ENCODE measurements at places on chromosomes 5 and 9. TPM values are rescaled to one million over a fixed set of nuclear protein-coding genes. Genes with fewer than 3 reads are reported as not detected.

The C5orf58 gene
- total RNA-seq = not detected

The ZSWIM6 gene
- 18.8 TPM for total RNA-seq

The RHOBTB3 gene
- total RNA-seq = 71.2 TPM

The SEMA4D gene
- total RNA-seq = 20.2 TPM

The GABRG2 gene
- not detected for total RNA-seq

The DBH gene
- total RNA-seq = not detected

The AJM1 gene
- 7.3 TPM for total RNA-seq

The TYRP1 gene
- 3.8 TPM for total RNA-seq

The AK8 gene
- total RNA-seq = 0.54 TPM

- H3K36me3 ChIP-seq = no peaks in the 10 kb centered on the region
- DNase-seq = no peak
- H3K27me3 ChIP-seq = no peaks in the 10 kb centered on the region
- no peak overlapping the region for H3K27ac ChIP-seq
Observed at GRCh38 chr9:110810262-110810976, 141.8 kb downstream of the MUSK start.

DNA sequence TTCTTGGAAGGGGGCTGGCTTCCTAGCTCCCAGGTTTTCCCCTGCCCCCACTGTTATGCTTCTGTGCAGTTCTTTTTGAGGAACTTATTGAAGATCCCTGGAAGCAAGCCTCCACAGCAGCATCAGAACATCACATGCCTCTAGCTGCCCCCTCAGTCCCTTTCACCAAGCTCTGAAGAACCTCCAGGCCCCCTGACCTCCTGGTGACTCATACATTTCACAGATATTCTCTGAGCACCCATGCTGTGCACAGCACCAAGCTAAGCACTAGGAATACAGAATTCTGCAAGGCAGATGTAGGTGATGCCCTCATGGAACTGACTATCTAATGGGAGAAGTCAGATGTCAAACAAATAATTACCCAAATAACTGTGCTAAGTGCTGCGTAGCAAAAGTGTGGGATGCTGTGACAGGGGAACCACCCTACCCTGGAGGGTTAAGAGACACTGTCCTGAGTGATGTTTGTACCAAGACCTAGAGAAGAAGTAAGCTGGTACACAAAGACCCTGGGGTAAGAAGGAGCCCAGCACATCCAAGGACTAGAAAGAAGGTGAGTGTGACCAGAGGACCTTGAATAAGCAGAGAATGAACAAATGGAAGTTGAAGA, 213.7 kb upstream of the NR4A3 start:
- H3K4me3 ChIP-seq = no peak overlapping the region
- no peak overlapping the region for H3K27ac ChIP-seq
- H3K36me3 ChIP-seq = no peaks in the 10 kb centered on the region
- H3K4me1 ChIP-seq = no peaks in the 10 kb centered on the region
- no peak for DNase-seq

GRCh38 chr5:59767211-59767605, 126.3 kb downstream of the PDE4D start:
- no peak overlapping the region for H3K4me3 ChIP-seq
- peaks cover 16% of the 10 kb centered on the region for H3K4me1 ChIP-seq
- H3K27ac ChIP-seq = no peak overlapping the region
- H3K27me3 ChIP-seq = no peaks in the 10 kb centered on the region
- H3K36me3 ChIP-seq = no peaks in the 10 kb centered on the region

DNA sequence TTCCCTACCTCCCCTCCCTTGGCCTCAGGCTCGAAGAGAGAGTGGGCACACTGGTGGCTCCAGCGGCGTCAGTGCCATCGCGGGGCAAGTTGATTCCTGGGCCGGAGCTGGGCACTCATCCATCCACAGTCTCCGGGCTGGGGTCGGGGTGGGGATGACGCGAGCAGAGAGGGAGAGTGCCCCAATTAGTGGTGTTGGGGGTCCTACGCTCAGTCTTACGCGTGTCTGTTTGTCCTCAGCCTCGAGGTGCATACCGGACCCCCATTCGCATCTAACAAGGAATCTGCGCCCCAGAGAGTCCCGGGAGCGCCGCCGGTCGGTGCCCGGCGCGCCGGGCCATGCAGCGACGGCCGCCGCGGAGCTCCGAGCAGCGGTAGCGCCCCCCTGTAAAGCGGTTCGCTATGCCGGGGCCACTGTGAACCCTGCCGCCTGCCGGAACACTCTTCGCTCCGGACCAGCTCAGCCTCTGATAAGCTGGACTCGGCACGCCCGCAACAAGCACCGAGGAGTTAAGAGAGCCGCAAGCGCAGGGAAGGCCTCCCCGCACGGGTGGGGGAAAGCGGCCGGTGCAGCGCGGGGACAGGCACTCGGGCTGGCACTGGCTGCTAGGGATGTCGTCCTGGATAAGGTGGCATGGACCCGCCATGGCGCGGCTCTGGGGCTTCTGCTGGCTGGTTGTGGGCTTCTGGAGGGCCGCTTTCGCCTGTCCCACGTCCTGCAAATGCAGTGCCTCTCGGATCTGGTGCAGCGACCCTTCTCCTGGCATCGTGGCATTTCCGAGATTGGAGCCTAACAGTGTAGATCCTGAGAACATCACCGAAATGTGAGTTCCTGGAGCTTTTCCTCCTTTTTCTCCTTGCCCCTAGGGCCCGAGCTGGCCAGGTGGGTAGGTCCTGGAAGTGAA, 861 bp downstream of the NTRK2 start:
- peak overlapping the region; percentile 5 for H3K27ac ChIP-seq
- H3K4me1 ChIP-seq = peaks cover 5% of the 10 kb centered on the region
- no peak for DNase-seq
- no peaks in the 10 kb centered on the region for H3K36me3 ChIP-seq
- H3K4me3 ChIP-seq = peak overlapping the region; percentile 75

DNA sequence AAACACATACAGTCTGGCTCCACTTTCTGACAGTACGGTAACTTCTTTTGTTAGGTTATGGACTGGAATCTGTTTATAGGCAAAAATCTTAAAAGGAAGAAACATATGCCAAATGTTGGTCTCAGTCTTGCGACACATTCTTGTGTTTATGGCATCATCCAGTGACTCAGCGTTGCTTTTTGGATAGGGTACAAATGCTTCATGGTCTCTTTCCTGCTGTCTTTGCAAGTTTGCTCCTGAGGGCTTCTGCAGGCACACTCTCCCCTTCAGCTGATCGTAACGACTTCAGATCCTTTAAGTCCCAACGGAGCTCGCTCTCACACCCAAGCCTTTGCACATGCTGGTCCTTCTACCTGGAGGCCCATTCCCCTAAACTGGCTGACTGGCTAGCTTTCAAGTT, 23.6 kb upstream of the TNFSF8 start:
- DNase-seq = no peak
- no peaks in the 10 kb centered on the region for H3K27me3 ChIP-seq
- H3K27ac ChIP-seq = no peak overlapping the region
- H3K4me1 ChIP-seq = peaks cover 4% of the 10 kb centered on the region
- no peaks in the 10 kb centered on the region for H3K36me3 ChIP-seq

- no peaks in the 10 kb centered on the region for H3K4me1 ChIP-seq
- no peaks in the 10 kb centered on the region for H3K27me3 ChIP-seq
- DNase-seq = no peak
- no peak overlapping the region for H3K4me3 ChIP-seq
Observed at GRCh38 chr9:26800322-26800721, 92.3 kb downstream of the CAAP1 start.

GRCh38 chr5:4954048-4954447, 186.1 kb upstream of the ADAMTS16 start:
- DNase-seq = no peak
- H3K27me3 ChIP-seq = no peaks in the 10 kb centered on the region
- H3K4me1 ChIP-seq = no peaks in the 10 kb centered on the region
- H3K36me3 ChIP-seq = no peaks in the 10 kb centered on the region
- H3K27ac ChIP-seq = no peak overlapping the region

- H3K27ac ChIP-seq = no peak overlapping the region
- H3K4me3 ChIP-seq = no peak overlapping the region
- H3K36me3 ChIP-seq = no peaks in the 10 kb centered on the region
- no peaks in the 10 kb centered on the region for H3K27me3 ChIP-seq
Observed at GRCh38 chr5:132679717-132680380, 6.1 kb downstream of the IL4 start.

DNA sequence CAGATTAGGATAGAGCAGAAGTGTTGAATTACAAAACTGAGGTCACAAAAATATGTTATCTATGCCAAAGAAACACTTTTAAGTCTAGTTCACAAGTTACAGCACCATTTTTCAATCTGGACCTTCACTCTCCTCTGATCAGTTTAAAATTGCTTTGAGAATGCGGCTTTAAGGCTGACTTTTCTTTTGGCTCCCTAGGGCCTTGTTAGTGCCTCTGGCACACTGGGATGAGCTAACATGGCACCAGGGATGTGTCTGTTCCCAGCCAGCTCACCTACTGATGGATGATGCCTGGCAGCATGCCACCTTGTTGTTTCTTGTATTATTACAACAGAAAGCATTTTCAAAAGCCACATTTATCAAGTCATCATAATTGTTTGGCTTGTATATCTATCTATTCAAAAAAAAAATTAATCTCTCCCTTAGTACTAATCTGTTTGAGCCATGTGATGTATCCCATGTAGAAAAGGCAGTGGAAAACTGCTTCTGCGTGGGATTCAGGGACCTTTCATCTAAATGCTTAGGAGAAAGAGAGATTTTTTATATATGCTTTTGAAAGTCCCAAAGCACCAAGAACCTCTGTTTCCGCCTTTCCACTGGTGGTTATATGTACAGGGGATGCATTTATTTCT, 46.6 kb downstream of the ADAMTSL1 start:
- no peaks in the 10 kb centered on the region for H3K27me3 ChIP-seq
- no peak for DNase-seq
- H3K4me3 ChIP-seq = no peak overlapping the region
- no peak overlapping the region for H3K27ac ChIP-seq
- H3K4me1 ChIP-seq = peaks cover 10% of the 10 kb centered on the region

DNA sequence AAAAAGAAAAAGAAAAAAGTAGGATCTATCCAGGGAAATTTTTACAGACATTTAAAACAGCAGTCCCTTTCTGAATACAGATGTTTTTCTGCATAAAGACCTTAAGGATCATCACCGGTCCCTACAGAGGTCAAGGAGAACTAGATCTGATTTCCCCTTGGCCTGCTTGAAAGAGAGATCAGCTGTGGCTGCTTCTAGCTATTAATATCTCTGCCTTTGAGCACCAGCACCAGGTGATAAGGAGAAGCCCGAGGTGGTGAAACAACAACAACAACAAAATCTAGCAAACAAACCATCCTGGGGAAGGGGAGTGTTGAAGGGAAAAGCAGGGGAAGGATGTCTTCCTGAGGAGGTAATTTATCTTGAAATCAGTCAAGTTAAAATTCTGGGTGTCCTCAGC, 42.1 kb downstream of the ZNF366 start:
- DNase-seq = no peak
- H3K4me3 ChIP-seq = no peak overlapping the region
- H3K27me3 ChIP-seq = no peaks in the 10 kb centered on the region
- no peaks in the 10 kb centered on the region for H3K36me3 ChIP-seq
- peaks cover 20% of the 10 kb centered on the region for H3K4me1 ChIP-seq

DNA sequence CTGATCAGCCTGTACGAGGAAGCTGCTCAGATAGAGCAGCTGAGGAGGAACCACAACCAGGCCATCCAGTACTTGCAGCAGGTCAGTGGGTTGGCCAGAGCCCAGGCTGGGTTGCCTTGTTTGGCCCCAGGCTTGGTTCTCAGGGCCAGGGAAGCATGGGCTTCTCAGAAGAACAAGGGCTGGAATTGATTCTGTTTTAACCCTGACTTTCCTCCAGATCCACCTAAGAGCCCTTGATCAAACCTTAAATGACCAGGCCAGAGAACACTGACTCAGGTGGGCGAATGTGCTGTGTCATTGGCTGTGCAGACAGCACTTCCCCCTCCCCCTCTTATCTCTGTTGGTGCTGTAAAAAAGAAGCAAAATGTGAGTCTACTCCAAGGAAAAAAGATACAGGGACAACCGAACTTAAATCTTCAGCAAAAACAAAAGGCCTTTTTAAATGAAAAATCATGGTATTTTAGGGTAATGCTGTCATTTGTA, 28.1 kb downstream of the TTC23L start:
- DNase-seq = no peak
- H3K27ac ChIP-seq = peak overlapping the region; percentile 26
- no peaks in the 10 kb centered on the region for H3K36me3 ChIP-seq
- H3K4me3 ChIP-seq = no peak overlapping the region
- H3K27me3 ChIP-seq = no peaks in the 10 kb centered on the region
- peaks cover 23% of the 10 kb centered on the region for H3K4me1 ChIP-seq

- peak overlapping the region; percentile 95 for H3K27ac ChIP-seq
- no peak for DNase-seq
- peak overlapping the region; percentile 88 for H3K4me3 ChIP-seq
Observed at GRCh38 chr5:96936431-96937320, 796 bp downstream of the LNPEP start.

GRCh38 chr5:147906326-147907095, at the start of gene C5orf46:
C5orf46 (minus strand) TSS chr5:147906538; CDS start chr5:147906501, 37 bp downstream.
- H3K4me1 ChIP-seq = peaks cover 49% of the 10 kb centered on the region
- no peaks in the 10 kb centered on the region for H3K36me3 ChIP-seq
- no peak for DNase-seq

DNA sequence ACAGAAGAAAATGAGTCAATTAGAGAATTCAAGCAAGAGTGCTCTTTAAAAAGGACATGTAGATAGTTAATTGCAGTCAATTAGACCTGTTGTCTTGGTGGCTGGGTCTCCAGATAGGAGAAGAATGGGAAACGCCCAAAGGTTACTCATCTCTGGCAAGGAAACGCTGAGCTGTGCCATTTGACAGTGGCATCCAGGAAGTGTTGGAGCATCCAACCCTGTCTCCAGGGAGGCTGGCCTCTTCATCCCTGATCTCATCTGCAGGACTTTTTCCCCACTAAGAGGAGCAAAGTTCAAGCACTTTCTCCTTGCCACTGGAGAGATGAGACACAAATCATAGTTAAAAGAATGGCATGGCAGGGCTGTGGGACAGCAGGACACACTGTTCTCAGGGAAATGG, 111.7 kb upstream of the MSX2 start:
- no peaks in the 10 kb centered on the region for H3K27me3 ChIP-seq
- no peak for DNase-seq
- peaks cover 10% of the 10 kb centered on the region for H3K4me1 ChIP-seq
- no peak overlapping the region for H3K27ac ChIP-seq
- H3K36me3 ChIP-seq = no peaks in the 10 kb centered on the region

GRCh38 chr5:53151713-53152458, 42.3 kb upstream of the MOCS2 start:
- H3K4me1 ChIP-seq = no peaks in the 10 kb centered on the region
- H3K27ac ChIP-seq = no peak overlapping the region
- no peaks in the 10 kb centered on the region for H3K36me3 ChIP-seq
- no peak overlapping the region for H3K4me3 ChIP-seq
- DNase-seq = peak; percentile 8
- no peaks in the 10 kb centered on the region for H3K27me3 ChIP-seq

DNA sequence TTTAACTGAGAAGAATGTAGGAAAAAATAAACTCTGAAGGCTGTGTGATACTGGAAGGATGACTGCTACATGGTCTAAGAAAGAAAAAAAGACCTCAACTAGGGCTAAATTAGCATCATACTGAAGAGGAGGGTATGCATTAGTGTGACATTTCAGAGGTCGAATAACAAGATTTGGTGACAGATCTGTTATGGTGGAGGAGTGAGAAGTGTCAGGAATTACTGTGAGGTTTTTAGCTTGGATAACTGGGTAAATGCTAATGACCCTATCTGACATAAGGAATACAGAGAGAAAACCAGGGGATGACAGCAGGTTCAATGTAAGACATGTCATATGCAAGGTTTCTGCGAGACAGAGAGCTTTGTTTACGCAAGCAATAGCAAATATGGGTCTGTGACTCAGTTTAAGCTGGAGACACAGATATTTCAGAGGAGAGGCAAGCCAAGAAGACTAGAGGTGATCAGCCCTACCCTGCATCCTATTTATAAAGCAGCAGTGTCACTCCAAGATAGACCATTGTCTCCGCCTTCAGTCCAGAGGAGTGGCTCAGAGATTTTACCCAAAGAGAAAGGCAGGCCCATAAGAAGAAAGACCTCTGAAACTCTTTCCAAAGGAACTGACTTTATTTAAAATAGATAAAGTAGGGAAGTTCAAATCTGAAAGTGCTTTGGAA, 44.3 kb downstream of the FBN2 start:
- H3K4me3 ChIP-seq = no peak overlapping the region
- no peaks in the 10 kb centered on the region for H3K36me3 ChIP-seq
- no peak overlapping the region for H3K27ac ChIP-seq
- no peaks in the 10 kb centered on the region for H3K27me3 ChIP-seq
- H3K4me1 ChIP-seq = no peaks in the 10 kb centered on the region

All from thoracic aorta (tissue), 2 donors.